ENCODE measurements at places on chromosomes 2 and 18.

- no peak for DNase-seq
These were observed 439.1 kb upstream of the ID2 start for GRCh38 chr2:8242739-8243138.

DNA sequence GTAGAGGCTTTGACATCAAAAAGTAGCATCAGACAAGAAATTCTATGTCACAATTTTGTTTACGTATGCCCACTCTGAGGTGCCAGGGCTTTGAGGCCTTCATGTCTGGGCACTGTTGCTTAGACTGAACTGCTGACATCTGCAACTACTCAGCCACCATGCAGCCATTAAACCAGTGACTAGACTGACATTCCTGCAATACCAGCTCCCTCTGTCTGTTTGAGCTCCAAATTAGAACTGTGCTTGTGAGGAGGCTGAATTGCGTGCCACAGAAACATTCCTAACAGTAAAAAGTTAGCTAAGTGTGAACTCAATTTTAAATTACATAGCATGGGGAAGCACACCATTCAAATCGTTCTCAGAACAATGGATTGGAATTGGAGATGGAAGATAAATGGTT lies 163.2 kb downstream of the INSIG2 start:
- DNase-seq, result no peak

GRCh38 chr2:9230881-9231280 lies 24.3 kb downstream of the ASAP2 start:
- DNase-seq, result no peak

GRCh38 chr2:38154395-38154794 lies 78.4 kb upstream of the CYP1B1 start:
- DNase-seq, result no peak

DNA sequence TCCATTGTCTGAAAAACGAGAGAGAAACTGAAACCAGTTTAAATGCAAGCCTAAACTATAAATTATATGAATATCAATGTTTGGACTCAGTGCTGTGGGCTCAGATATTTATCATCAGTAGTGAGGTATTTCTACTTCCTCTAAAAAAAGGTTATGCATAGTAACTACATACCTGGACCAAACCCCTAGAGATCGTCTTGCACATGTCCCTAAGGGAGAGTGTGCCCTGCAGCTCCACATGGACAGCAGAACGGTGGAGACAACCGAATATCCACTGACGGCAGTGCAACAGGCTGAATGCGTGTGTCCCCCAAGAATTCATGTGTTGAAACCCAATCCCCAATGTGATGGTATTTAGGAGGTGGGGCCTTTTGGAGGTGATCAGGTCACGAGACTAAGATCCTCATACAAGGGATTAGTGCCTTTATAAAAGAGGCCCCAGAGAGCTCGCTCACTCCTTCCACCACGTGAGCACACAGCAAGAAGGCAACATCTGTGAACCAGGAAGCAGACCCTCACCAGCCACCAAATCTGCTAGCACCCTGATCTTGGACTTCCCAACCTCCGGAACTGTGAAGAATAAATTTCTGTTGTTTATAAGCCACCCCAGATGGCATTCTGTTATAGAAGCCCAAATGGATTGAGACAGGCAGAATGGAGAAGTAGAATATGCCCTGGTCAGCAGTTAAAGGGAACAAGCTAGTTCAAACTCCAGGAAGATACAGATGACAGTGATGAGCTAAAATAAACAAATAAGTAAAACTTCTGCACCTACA lies 208.4 kb downstream of the ANAPC1 start:
- DNase-seq, result no peak

DNA sequence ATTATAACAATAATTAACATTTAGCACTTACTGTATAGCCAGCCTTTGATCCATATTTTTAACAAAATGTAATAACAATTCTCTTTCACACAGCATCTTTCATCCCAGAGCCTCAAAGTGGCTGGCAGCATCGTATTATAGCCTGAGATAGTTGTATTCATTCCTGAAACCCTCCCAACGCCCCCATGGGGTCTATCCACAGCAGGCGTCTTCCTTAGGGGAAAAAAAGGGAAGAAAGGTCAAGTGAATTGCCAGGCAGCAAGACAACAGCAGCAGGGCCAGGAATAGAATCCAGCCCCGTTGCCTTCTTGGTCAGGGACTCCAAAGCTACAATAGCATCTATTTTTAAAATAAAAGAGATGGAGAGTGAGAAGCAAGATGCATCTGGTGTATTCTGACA lies 424.4 kb upstream of the ID2 start:
- DNase-seq, result no peak

DNA sequence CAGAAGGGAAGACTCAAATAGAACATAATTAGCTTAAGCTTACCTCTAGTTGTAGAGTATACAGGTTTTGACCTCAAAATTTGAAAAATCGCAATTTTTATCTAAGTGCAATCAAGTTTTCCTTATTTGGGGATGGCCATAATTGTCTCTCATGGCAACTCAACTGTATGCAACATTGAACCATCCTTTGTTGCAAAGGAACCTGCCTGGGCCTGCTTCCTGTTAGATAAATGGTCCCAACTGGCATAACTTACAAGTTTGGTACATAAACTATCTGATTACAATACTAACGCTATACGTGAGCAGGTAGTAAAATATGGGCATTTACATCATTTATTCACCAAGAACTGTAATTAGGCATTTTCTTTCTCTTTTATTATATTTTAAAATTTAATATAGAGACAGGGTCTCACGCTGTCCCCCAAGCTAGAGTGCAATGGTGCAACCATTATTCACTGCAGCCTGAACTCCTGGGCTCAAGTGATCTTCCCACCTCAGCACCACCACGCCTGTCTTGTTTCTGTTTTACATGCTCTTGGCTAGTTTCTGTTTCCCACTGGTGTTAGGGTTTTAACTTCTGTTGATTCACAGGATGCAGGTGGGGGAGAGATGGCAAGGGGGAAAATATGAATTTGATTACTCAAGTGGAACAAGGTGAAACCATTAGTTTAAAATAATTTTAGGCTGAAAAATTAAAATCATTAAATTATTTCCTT lies 55.3 kb upstream of the B3GNT2 start:
- DNase-seq, result no peak

DNA sequence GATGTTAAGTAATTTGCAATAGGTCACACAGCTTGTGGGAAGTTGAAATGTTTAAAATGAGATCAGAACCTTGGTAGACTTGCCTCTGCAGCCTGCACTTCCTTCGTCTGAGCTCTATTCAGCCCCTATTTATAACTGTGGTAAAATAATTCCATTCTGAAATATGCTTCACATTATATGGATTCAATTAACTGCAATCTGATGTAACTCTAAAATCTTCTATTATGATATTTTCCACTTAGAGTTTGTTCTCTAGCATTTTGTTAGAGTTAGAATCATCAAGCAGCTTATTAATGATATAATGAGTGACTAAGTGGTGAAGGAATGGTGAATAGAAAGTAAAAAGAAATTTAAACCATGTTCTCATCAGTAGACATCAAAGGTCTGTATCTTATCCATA lies 139.6 kb upstream of the ARHGAP28 start:
- no peak for DNase-seq

DNA sequence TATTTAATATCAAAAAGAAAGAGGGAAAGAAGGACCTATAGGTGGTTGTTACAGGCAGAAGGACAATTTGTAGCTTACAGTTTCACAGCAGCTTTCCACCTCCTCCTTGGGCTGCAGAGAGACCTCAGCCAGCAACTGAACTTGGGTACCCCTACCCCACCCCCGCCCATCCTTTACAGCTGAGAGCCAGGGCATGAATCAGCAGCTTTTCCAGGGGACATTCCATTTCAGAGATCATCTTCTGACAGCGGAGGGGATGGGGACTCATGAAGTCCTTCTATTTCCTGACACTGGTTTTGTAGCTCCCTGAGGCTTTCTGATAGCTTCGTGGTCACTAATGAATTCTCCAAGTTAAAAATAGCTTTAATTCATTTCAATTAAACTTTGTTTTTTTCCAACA lies 96.4 kb downstream of the ITGB1BP1 start:
- no peak for DNase-seq

DNA sequence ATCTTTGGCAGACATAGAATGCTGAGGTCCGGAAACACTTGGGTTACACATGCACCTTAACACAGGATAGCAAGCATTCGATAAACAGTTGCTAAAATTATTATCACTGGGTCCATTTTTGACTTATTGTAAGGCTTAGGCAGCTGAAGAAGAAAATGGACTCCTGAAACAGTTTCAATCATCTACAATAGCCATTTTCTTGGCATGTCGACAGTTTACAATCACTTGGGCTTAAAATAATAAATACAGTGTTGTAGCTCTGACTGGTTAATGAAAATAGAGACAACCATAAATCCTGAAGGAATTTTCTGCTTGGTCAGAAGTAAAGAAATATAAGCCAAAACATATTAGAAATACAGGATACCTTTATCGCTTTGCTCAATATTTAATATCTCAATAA lies 169.2 kb downstream of the XIRP2 start:
- no peak for DNase-seq

DNA sequence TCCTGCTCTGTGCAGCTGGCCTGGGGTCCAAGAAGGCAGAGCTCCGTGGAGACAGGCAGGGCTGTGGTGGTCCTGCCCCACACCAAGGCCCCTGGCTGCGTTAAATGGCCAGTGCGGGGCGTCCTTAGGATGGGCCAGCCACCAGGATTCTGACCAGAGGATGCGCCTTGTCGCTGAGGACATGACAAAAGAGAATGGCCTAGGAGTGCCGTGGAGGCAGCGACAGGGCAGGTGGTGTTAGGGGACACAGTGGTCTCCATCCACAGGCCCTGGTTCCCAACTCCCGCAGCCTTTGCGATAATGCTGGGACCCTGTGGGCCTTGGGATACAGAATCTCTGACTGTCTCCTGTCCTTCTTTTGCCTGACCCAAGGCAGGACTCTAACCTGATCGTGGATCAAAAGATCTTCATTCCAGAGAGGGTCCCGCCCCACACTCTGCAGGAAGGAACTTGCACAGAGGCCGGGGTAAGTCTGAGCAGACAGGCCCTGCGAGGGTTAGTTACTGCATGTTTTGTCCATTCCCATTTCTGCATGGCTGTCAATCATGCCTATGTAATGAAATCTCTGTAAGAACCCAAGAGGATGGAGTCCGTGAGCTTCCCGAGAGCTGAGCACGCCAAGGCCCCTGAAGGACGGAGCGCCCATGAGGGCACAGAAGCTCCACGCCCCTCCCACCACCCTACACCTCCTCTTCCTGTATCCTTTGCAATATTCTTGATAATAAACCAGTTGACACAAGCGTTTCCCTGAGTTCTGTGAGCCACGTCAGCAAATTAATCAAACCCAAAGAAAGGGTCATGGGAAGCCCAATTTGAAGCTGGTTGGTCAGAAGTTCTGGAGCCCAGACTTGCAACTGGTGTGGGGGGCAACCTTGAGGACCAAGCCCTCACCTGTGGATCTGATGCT lies 251.5 kb upstream of the SALL3 start:
- DNase-seq, result no peak

DNA sequence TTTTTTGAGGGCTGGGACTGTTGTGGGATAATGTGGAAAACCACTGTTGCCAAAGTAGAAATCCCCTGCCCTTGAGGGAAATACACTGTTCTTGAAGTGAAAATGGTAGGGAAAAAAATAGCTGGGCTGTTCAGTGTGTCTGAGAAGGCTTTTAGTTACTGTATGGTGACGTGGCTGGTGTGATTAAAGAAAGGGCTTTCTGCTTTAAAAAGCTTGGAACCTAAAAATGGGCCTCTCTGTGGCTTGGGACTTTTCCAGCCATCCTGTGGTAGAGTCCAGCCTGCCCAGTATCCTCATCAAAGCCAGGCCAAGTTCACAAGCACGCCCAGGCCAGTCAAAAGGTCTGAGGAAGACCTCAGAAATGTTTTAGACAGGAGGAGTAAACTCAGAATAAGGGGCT lies 6.8 kb downstream of the MGAT5 start:
- DNase-seq, result no peak

GRCh38 chr2:47221039-47221438 lies 65.9 kb upstream of the STPG4 start:
- no peak for DNase-seq

DNA sequence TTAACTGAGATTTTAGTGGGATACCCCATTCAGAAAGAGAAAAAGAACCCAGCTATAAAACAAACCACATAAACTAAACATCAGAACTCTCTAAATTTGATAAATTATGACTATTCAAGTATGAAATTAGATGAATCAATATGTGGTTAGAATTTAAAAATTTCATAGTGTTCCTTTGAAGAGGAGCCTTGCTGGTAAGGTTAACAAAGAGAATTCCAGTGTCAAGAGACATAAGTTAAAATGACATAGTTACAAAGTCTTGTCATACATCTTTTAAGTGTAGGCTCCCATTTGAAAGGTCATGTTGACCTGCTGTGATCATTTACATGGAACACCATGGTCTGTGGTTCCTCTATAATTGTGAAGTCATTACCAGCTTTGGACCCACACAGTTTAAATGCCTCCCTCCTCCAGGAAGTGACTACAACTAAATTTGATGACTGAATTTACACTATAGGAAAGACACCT lies 231.6 kb upstream of the ETAA1 start:
- no peak for DNase-seq

GRCh38 chr2:205867371-205867770 lies 185.1 kb downstream of the NRP2 start:
- DNase-seq, result no peak

DNA sequence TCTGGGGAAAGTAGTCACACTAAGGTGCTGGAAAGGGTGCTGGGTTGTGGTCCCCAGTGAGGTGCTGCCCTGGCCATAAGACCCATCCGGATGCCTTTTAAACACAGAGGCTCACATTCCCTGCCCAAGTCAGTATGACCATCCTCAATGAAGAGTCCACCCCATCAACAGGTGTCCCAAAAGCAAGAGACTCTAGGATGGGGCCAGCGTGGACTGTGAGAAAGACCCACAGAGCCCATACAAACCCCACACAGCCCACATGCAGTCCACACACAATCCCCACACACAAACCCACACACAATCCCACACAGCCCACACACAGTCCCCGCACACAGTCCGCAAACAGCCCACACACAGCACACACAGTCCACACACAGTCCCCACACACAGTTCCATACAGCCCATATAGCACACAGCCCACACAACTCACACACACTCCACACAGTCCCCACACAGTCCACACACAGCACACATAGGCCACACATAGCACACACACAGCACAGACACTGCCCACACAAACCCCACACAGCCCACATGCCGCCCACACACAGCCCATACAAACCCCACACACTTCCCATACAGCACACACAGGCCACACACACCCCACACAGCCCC lies 241.4 kb upstream of the SALL3 start:
- DNase-seq, result no peak

DNA sequence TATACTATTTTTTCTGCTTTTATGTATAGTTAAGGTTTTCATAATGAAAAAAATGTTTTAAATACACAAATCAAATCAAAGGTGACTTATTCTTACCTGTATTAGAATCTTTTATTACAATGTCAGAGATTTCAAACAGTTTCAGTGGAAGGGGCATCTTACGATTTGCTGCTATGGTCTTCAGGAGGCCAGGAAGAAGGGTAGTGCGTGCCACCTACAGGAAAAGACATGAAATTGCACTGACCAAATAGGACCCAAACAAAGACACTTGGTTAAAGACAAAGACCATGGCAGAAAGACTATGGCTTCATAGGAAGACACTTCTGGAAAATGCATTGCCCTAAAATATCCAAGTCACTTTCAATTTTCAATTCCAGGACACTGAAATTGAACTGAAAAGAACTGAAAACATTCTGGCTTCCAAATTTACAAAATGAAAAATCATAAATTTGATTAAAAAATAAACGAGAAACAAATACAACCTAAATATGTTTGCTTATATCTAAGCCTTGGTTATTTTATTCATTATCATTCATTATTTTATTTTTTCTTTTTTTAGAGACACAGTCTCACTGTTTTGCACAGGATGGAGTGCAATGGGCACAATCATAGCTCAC lies 42.1 kb downstream of the FARSB start:
- no peak for DNase-seq

GRCh38 chr18:47944972-47945852 lies 14.8 kb upstream of the SMAD2 start:
- no peak for DNase-seq

All from CD4-positive, alpha-beta T cell (primary cell).